LNCaP clone FGC (cell line): ENCODE measurements at places on chromosomes 13 and 19.

DNA sequence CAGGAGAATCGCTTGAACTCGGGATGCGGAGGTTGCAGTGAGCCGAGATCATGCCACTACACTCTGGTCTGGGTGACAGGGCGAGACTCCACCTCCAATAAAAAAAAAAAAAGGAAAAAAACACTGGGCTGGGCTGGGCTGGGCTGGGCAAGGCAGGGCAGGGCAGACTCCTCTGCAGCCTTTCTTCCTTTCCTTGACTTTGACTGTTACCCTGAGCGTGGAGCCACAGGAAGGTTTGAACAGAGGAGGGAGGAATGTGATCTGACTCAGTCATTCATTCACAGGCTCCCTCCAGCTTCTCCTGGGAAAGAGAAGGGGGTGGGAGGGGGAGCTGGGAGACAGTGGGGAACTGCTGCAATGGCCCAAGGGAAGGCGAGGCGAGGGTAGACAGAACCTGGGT is 2.7 kb upstream of the ACTN4 start:
- no peak for DNase-seq

- no peak for DNase-seq
Measured at GRCh38 chr13:45899406-45899805, 47.9 kb upstream of the SIAH3 start.

GRCh38 chr19:47221890-47222289 is 9.1 kb downstream of the BBC3 start:
- no peak for DNase-seq

DNA sequence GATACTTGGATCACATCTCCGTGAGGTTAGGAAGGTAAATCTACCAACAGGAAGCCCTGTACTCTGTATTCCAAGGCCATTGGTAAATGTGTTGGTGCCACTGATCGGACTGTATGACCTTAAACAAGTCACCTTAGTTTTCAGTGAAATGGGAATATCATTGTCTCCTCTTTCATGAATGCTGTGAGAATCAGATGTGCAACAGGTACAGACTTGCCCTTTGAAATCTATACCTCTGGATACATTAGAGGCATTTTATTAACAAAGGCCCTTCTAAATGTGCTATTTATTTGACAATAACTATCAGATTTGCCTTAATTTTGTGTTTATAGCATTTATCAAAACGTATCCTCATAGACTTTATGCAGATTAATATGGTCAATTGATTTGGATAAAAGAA is 11.0 kb downstream of the NHLRC3 start:
- DNase-seq: no peak

- DNase-seq: no peak
Measured at GRCh38 chr13:33110386-33110712, 94.1 kb downstream of the KL start.

- no peak for DNase-seq
Measured at GRCh38 chr19:27762933-27763332, 1450.0 kb downstream of the UQCRFS1 start.

DNA sequence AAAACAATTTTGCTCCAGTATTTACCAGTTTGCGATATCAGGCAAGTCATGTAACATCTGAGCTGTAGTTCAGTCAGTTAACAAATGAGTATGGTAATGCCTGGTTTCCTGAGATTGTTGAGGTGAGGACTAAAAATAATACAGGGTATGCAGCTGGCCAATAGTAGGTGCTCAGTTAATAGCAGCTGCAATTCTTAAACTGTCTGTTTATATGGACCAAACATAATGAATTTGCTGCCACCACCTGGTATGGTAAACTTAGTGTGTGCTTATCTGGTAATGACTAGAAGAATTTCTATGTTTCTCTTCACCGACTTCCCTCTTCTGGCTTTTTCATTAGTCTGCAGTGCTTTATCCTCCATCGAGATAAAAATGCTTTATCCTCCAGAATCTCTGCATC is 9.1 kb downstream of the ZMYM2 start:
- DNase-seq: no peak

GRCh38 chr19:32576790-32577189 is 4.2 kb upstream of the PDCD5 start:
- DNase-seq: no peak

- no peak for DNase-seq
Measured at GRCh38 chr13:100809129-100809390, 134.5 kb upstream of the TMTC4 start.

DNA sequence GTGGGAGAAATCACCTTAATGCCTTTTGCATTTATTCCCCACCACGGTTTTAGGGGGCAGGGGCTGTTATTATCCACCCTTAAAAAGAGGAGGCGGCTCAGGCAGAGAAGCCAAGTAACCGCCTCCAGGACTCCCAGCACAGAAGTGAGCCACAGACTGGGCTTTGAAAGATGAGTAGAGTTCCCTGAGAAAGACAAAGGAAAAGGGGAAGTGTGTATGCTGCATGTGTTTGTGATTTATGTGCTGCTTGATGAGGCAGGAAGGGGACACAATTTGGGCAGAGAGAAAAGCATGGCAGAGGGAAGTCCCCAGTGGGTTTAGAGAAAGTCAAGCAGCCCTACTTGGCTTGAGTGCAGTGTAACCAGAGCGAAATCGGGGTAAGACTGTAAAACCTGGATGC is 85.0 kb downstream of the DOCK9 start:
- DNase-seq: no peak

DNA sequence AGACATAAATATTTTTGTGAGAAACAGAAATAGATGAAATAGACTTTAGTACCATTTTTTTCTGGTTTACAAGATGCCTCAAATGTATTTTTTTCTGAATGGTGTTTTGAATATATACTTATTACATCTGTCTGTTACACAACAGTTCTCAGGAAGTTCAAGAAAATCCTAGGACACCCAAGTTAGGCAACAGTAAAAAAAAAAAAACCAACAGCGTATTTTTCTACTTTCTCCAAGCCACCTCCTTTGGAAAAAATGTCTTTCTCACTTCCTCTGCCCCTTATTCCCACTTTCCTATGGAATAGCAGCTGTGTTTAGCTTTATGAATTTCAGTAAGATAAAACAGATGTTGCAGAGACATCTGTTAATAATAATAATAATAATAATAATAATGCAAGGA is 489.6 kb upstream of the KLF12 start:
- no peak for DNase-seq
